ENCODE measurements at places on chromosomes 6 and 20.

DNA sequence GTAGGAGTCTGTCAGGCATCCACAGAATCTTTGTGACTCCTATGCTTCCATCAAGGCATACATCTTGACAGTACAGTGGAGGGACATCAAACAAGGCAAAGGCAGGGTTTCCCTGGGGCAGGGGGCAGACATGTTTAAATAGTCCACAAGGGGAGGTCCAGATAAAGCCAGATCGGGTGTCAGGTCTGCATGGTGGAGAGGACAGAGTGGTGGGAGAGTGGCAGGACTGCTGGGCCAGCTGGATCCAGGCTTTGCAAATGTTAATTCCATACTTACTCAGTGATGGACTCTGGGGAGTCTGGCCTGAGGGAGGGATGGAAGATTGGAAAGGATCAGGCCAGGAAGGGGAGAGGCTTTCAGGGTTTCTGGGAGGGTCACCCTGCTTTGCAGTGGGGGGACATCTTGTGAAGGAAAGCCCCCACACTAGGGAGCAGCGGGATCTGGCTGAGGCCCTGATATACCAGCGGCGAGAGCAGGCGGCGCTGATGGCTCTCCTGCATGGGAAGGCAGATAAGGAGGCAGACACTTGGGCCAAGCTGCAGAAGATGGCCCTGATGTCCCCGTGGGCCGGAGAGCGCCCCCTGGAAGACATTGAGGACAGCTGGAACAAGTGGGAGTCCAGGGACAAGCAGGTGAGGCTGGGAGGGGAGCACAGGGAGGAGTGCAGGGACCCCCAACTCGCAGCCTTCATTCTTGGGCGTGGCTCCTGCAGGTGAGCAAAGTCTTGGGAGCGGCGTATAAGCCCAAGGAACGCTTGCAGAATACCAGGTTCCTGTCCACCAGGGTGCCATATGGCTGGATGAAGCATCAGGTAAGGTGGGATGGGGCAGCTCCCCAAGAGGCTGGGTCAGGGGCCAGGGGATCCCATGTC is 44.6 kb downstream of the SUN5 start:
- DNase-seq: no peak

- no peak for DNase-seq
Measured at GRCh38 chr20:38197619-38198018, 32.5 kb upstream of the TGM2 start.

DNA sequence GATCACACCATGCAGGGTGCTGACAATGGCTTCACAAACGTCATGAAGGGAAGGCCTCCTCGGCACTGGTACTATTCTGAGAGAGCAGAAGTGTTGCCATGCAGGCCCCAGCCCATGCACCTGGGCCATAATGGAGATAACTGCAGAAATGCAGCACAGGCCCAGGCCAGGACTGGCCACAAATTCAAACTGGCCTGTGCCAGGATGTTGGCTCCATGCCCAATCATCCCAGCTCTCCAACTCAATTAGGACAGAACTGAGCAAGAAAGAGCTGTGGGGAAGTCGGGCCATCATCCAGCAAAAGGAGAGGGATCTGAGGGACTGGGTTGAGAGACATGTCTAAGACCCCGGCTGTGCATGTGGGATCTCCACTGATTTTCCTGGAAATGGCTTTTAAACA is 48.9 kb upstream of the SYNDIG1 start:
- DNase-seq: no peak

DNA sequence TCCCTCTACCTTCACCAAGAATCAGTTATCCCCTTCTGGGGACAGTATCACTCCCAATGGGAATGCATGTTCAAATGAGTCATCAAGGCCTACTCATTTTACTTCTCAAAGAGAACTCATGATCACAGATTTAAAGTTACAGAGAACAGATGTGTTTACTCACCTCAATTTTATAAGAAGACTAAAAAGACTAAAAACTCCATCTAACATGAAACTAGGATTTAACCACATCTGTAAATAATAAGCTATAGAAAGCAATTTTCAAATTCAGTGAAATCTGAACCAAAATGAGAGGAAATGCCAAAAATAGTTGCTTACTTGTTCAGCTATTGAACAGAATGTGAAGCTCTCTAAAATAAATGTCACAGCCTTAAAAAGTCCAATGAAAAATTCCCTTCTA is 300.1 kb upstream of the KCNQ5 start:
- DNase-seq: no peak

DNA sequence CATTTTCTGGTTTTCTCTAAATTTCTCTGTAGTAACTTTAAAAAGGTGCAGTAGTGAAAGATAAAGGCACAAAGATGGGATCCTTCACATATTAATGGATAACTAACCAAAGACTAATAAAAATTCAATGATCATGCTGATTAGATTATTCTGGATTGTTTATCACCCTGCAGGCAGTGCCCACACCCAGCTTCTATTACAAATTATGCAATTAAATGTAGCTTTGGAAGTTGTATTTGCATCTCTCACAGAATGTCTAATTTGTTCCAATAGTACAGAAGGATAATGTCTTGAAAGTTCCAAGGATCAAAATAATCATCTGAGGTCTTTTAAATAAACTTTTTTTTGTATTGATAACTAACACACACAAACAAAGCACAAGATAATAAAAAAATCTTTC is 837.6 kb downstream of the HACE1 start:
- DNase-seq: no peak

DNA sequence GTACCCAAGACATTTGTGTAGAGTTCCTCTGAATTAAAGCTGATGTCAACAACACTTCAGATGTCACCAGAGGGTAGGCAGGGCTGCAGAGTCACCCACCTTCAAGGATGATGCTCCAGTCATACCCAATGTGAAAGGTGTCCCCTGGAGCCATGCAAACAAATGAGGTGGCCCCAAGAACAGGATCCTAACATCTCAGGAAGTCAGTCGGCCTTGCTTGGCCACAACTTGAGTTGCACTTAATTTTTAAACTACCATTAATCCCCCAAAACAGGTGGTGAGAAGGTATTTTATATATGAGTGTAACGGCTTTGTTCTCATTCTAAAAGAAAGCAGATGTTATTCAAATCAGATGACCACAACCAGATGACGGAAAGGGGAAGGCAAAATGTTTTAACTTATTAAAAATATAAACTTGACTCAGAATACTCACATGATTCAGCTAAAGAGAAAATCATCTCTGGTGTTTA is 21.1 kb upstream of the SERPINB1 start:
- peak; percentile 36 for DNase-seq

- no peak for DNase-seq
Measured at GRCh38 chr6:15751721-15752350, 89.0 kb upstream of the DTNBP1 start.

GRCh38 chr20:63361519-63362435 is 628 bp upstream of the CHRNA4 start:
- DNase-seq: no peak

DNA sequence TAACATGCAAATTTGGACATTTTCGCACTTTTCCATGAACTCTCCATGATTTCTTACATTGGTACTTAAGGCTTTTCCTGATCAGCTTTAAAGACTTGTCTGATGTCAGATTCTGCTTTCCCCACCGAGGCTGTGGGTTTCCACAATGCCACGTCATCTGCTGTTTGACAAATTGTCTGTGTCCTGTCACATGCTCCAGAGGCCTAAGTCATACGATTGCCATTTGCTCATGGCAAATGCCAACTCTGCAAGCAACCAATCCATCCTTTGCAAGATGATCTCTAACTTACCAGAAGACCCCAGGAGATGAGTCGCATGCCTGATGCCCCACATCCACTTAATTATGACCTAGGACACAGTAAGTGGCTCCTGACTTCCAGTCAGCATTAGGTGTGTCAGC is 556.5 kb downstream of the BMP2 start:
- DNase-seq: no peak

DNA sequence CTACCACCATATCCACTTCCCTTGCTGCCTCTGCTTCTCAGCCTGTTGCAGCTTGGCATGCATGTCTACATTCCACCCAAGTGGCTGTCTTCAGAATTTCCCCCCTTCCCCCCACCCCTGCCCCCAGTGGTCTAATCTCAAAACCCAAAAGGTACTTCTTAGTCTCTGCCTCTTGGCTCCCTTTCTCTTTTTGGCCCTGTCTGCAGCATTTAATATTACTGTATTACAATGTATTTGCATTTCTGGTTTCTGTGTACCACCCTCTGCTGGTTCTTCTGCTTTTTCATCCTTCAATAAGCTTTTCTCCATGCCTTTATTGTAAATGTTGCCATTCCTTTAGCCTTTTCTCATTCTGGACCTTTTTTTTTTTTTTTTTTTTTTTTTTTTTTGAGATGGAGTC is 43.0 kb downstream of the RPRD1B start:
- DNase-seq: no peak

GRCh38 chr6:81614292-81614691 is 138.2 kb downstream of the TENT5A start:
- no peak for DNase-seq

DNA sequence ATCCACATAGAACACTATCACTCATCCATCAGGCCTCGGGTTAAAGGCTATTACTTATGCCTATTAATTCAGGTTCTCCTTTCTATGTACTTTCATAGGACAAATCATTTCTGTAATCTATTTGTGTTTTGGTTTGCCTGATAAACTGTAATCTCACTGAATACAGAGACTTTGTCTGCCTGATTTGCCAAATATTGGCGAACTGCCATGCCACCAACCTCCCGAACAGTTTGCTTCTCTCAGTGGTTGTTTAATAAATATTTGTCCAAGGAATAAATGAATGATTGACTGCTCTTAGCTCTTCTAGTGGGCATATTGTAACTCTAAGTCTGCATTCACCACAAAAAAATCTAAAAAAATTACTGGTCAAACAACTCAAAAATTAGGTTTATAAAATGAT is 170.1 kb upstream of the ZFP64 start:
- DNase-seq: no peak

GRCh38 chr6:116267836-116268588 is 11.7 kb downstream of the TSPYL1 start:
- no peak for DNase-seq

DNA sequence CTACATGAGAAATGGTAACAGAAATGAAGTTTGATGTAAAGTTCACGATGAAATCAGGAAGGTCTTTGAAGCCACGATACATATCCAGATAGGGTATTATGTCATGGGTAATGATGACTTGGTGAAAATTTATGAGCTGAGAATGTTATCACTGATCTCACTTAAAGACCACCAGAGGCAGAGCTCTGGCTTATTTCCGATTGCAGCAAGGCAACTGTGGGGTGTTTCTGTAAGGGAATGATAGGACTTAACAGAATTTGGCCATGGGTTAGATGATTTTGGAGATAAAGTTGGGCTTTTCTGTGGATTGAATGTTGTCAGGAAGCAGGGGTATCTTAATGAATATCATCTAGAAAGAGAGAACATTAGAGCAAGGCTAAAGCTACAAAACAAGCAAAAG is 508.4 kb downstream of the HDGFL1 start:
- no peak for DNase-seq

DNA sequence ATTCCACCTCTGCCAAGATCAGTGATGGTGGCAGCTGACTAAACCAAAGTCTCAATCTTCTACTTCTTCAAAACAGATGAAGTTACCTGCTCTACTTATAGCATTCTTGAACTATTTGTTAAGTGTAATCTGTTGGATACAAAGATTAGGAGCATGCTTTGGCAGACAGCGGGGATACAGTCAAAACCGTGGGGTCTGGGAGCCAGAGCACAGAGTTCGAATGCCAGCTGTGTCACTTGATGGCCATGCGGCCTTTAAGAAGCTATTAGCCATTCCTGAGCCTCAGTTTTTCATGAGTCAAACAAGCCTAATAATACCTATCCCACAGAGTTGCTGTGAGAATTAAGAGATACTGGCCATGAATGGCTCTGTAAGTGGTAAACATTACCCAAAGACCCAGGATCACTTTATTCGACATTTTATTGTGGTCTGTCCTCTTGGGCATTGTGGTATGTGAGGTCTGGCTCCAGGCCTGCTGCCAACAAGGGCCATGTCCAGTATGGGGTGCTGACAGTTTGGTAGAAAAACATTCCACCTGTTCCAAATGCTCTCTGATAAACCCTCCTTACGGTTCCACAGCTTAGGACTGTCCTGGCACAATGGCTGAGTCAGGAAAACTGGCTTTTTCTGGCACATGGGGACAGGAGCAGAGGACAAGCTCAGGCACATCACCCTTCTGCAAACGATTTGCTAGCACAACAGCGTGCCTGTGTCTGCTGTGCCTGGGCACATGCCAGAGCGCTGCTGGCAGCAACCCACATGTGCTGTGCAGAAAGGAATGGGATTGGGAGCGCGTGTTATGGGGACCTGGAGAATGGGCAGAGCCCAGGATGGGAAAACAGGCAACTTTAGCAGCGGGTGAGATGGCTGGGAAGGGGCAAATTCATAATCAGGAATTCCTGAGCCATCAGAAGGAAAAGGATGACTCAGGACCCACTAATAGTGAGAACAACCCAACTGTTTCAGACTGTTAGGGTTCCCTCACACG is 15.7 kb upstream of the FAM83C start:
- DNase-seq: peak; percentile 24

DNA sequence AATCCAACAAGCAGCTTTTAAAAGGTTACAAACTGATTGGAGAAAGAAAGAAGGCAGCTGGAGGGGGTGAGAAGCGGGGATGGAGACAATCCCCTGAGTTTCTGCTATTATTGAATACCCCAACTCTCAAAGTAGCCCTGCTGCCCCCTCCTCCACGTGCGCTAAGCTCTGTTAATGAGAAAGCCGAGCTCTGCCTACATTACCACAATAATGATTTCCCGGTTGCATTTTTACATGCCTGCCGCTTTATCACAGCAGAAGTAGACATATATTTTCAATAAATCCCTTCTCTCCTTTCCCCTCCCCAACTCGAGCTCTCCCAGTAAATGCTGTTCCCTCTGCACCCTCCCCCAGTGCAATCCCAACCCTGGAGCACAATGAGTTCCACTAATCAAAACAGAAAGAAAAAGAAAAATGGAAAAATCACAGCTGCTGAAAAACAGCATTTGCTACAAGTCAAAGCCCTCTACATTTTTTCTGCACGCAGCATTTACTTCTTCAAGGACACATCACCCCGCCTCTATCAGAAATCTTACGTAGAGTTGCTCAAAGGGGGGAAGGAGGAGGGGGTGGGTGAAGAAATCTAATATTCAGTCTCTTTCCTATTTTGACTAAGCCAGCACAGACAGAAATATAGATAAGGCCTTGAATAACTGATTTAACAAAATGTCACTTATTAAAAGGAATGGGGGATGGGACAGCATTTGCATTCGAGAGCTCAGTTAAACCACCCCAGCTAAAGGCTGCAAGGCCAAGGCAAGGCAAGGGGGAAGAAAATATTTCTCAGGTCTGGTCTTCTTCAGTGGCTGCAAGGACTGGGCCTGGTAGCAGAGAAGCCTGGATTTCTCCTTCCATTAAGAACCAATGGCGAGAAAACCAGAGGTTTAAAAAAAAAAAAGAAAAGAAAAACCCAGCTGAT is 10.7 kb downstream of the TRERF1 start:
- no peak for DNase-seq
